ENCODE measurements at places on chromosomes 13 and 19.

DNA sequence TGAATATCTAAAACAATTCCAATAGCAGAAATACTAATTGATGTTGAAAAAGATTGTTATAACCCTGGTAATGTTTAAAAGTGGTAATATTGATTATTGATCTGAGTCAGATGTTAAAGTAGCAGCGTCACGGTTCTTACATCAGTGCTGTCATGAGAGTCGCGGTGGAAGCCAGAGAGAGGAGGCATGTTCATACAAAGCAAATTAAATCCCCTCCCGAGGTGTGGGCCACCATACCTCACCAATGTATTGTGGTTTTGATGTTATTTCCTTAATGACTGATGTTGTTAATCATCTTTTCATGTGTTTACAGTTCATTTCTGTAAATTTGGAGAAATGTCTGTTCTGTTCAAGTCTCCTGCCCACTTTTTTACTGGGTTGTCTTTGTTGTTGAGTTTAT is 11.2 kb downstream of the ZNF317 start:
- DNase-seq: no peak

GRCh38 chr13:97004096-97004876 is 10.0 kb upstream of the OXGR1 start:
- no peak for DNase-seq

- DNase-seq: no peak
Observed at GRCh38 chr19:54418930-54419800, 3.9 kb downstream of the TTYH1 start.

DNA sequence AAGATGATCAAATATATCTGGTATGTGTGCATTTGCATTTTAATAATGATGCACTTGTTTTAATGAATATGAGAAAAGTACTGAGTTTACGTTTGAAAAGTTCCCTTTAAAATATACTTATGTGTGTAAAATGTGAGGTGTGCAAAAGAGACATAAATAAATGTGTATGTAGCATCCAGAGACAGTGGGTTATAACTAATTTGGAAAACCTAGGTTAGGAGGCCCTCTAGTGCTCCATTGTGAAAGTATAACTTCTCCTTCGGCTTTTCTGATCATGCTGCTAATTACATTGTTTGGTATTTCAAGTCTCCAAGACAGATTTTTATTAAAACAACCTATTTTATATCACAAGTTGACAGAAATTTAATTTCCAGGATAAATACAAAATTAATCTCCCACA is 30.1 kb downstream of the SCEL start:
- DNase-seq: peak; percentile 11

- DNase-seq: no peak
Observed at GRCh38 chr19:58058467-58058866, 615 bp upstream of the ZNF135 start.

GRCh38 chr19:40799558-40800338 is 757 bp downstream of the EGLN2 start:
- DNase-seq: no peak

GRCh38 chr13:64453831-64454230 is 2776.3 kb downstream of the PCDH9 start:
- no peak for DNase-seq

GRCh38 chr13:74675972-74676371 is 541.8 kb upstream of the KLF12 start:
- DNase-seq: no peak

- DNase-seq: no peak
Observed at GRCh38 chr13:43374621-43375020, 351.2 kb downstream of the DNAJC15 start.

- no peak for DNase-seq
Observed at GRCh38 chr13:44734201-44734707, 158.1 kb upstream of the TSC22D1 start.

Data from pulmonary artery endothelial cell (primary cell).